ENCODE measurements at places on chromosomes 12 and 14.

DNA sequence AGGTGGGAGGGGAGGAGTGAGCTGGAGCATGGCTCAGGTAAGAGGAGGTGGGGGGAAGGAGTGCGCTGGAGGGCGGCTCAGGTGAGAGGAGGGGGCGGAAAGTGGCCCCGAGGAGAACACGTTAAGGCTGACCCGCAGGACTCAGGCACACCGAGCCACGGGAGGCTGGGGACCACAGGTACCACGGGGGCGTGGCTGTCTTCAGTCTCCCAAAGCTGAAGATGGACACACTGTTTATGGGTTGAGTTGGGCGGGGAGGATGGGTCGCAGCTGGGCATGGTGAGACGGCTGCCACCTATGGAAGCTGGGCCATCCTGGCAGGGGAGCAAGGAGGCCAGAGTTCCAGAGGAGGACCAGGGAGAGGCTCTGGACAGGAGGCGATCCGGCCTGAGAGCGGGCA lies 23.5 kb downstream of the UBR7 start:
- DNase-seq, result no peak

GRCh38 chr12:65248656-65249633 lies 29.5 kb upstream of the MSRB3 start:
- no peak for DNase-seq

- no peak for DNase-seq
Observed at GRCh38 chr12:43895580-43896206, 59.8 kb downstream of the TMEM117 start.

- no peak for DNase-seq
Observed at GRCh38 chr14:85534458-85535293, 4.7 kb downstream of the FLRT2 start.

All from stimulated activated CD8-positive, alpha-beta memory T cell treated with anti-CD3 and anti-CD28 coated beads, Interleukin-4, amount 100 ng/mL, for 4 hours (primary cell).